Hippocampal formation (tissue), 2 donors: ENCODE measurements at places on chromosomes 5 and 9.
A peak's percentile ranks its signal among the peaks of the same experiment; 100 is the strongest.

DNA sequence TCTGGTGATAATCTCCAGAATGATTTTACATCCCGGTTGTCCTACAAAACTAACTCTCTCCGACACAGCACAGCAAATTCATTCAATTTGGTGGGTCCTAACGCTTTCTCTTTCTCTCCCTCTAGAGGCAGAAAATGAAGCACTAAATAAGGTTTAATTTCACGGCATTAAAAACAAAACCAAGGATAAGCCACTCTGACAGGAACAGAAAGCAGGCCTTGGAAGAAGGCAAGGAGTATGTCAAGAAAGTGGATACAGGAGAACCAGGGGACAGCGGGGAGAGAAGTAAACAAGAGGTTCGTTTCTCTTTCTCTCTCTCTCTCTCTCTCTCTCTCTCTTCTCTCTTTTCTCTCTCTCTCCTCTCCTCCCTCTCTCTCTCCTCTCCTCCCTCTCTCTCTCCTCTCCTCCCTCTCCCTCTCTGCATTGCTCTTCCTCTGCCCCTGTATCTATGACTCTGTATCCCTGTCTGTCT, 49.8 kb downstream of the EBF1 start:
- peak; percentile 19 for DNase-seq

DNA sequence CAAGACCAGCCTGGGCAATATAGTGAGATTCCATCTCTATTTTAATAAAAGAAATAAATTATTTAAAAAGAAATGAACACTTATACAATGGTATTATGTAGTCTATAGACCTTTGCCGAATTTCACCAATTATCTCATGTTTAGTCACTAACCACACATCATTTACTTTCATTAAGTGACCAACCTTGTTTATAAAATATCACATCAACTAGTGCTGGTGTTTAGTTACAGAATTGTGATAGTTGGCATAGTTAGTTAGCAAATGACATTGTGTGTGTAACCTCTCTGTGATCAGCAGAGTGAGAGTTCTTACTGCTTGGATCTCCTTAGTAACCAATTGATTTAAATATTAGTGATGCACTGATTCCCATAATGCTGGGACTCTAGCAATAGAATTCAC, 71.8 kb downstream of the PRR16 start:
- no peak for DNase-seq

- no peak for DNase-seq
These were observed 19.7 kb downstream of the COL5A1 start for GRCh38 chr9:134661299-134661698.

GRCh38 chr9:114271556-114272510, 51.1 kb upstream of the ORM1 start:
- DNase-seq = no peak

DNA sequence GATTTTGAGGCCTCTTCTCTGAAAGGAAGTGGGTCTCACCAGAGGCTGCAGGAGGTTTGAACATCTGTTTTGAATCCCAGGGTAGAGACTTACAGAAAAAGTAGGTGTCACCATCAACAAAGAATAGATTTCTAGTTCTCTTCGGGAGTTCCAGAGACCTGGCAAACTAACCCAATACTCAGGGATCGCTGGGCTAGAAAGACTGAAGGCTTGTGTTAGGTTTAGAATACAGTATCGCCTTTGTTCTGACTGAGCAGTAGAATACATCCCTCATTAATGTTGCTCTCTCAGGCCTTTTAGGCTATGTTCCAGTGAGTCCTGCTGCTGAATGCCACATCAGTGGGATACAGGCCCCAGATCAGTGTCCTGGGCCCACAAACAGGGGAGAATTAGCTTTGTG, 27.2 kb downstream of the RUSC2 start:
- peak; percentile 96 for DNase-seq

- no peak for DNase-seq
These were observed 62.0 kb upstream of the ASS1 start for GRCh38 chr9:130382636-130383349.

- no peak for DNase-seq
These were observed 50.6 kb downstream of the LNPEP start for GRCh38 chr5:96986450-96986849.

DNA sequence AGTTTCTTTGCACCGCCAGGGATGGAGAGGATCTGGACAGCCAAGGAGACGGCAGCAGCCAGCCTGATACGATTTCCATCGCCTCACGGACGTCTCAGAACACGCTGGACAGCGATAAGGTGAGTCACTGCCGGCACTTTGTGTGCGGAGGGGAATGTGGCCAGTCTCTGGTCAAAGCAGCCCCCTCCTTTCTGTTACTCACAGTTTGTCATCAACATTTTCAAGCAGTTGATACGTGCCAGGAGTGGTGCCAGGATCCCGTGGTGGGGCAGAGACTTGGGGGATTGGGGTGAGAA, 175.1 kb upstream of the OTULINL start:
- no peak for DNase-seq

- DNase-seq = no peak
These were observed 69.7 kb upstream of the ABL1 start for GRCh38 chr9:130765137-130766020.

GRCh38 chr5:71740015-71740753, 21.1 kb downstream of the CARTPT start:
- DNase-seq = no peak

- DNase-seq = peak; percentile 23
These were observed 218.7 kb downstream of the TRPM3 start for GRCh38 chr9:70902692-70903131.

- DNase-seq = no peak
These were observed 3.3 kb downstream of the SLC46A2 start for GRCh38 chr9:112887381-112887780.

- no peak for DNase-seq
These were observed 44.5 kb upstream of the PPP3R2 start for GRCh38 chr9:101639311-101639710.

- no peak for DNase-seq
These were observed 59.1 kb downstream of the TLR4 start for GRCh38 chr9:117763314-117763713.

- no peak for DNase-seq
These were observed 186.7 kb upstream of the NR4A3 start for GRCh38 chr9:99635032-99635431.

- no peak for DNase-seq
These were observed 78.2 kb upstream of the MAP3K1 start for GRCh38 chr5:56737002-56737621.

- DNase-seq = no peak
These were observed 14.3 kb downstream of the BRD3OS start for GRCh38 chr9:134039386-134040175.

- no peak for DNase-seq
These were observed 90.4 kb downstream of the MVB12B start for GRCh38 chr9:126417043-126417442.

DNA sequence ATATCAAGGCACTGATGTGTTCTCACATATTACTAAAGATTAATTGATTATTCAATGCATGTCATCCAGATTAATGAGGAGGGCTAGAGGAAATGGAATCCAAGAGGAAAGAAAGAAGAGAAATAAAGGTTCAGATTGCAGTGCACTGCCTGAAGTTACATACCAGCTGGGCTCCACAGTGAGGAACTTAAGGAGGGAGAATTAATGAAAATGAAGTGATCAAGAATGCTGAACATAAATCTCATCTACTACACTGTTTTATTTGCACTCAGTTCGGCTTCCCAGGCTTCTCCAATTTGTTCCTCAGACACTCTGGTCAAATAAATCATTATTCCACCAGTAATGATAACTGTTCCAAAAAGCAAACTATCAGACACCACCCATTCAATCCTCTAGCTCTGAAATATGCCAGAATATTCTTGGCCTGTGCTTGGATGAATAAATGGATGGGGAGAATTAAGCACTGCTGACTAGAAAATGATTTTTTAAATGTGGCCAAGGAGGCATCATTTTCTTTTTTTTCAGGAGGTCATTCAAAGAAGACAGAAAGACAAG, 88.6 kb upstream of the FBN2 start:
- no peak for DNase-seq

DNA sequence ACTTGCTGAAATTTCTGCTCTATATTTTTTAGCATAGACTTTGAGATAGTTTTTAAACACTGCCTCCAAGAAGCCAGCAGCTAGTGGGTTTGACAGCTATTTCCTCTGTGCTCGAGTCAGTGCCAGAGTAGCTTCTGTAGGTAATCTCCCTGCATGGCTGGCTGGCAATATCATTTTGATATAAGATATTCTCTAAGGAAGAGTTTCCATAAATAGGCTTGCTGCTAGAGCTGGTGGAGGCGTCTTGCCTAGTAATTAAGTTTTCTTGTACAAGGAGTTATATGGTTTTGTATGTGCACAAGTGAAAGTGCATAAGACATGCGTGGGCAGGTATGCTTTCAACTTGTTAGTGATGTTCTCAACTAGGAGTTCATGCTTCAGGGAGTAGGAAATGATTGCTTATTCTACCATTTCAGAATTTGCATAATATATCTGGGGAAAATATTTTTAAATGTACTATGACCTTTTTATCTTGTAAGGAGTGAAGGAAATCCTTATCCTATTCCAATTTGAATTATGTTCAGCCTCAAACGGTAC, 74.1 kb upstream of the CCL21 start:
- DNase-seq = no peak

DNA sequence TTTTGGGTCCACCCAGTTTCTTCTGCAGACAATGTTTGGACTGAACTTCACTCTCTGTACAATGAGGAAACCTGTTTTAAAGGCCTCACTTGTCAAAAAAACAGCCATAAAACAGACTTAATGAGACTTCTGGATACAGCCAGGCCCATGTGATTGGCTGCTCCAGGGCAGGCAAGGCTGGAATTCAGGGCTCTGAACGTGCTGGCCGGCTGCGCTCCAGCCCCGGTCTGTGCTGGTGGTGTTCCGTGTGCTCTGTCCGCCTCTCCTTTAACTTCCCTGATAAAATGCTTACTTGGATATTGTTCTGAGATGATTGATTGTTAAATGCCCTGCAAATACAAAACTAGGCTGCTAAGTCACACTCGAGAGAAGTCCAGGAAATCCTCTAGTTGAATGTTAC, 131.2 kb upstream of the KLF4 start:
- DNase-seq = no peak

DNA sequence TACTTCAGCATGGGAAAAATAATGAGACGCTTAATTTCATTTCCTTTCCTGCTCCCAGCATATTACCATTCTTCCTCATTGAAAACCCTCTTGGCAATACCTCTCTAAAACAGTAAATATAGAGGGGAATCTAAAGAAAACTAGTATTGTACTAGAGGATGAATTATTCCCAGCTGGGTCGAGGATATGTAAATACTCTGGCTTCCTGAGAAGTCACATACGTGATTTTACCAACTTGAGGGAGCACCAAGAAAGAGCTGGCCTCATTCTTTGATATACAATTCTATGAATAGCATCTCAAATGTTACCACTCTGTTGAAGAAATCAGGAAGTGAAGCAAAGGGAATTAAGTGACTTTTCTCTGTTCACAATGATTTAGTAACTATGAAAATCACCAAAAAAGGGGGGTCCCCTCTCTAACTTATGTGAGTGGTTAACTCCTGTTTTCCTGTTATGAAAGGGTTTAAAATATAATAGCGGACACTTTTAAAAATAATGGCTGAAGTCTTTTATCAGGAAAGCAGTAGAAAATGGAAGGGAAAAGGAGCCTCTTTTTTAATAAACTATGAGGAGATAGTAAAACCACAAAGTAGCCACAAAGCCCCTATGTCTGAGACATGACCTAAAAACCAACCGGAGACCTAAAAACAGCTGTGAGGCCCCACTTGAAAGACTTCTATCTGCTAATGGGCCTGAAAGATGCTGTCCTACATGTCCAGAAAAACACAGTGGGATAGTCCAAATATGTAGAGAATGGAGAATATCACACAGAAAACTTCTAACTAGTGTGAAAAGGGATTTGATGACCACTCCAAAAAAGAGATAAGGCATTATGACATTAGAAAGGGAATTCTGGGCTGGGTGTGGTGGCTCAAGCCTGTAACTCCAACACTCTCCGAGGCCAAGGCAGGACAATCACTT, 42.6 kb downstream of the LPAR1 start:
- DNase-seq = no peak

DNA sequence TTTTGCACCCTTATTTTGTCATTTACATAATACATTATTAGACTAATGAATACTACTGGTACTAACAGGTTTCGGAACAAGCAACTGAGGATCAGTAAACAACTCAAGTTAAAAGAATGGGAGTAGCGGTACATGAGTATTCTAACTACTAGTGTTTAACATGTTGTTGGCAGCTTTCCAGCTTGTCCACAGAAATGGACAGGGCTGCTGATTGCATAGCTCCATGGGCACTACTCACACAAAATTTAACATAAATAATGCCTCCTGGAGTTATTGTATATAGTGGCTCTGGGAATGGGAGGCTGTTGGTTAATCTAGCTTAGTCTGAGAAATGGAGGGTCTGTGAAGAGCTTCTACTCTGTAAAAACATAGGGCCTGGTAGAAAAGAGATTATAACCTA, 6.7 kb downstream of the NCBP1 start:
- no peak for DNase-seq

GRCh38 chr9:90219548-90220118, 423.0 kb downstream of the DIRAS2 start:
- no peak for DNase-seq

DNA sequence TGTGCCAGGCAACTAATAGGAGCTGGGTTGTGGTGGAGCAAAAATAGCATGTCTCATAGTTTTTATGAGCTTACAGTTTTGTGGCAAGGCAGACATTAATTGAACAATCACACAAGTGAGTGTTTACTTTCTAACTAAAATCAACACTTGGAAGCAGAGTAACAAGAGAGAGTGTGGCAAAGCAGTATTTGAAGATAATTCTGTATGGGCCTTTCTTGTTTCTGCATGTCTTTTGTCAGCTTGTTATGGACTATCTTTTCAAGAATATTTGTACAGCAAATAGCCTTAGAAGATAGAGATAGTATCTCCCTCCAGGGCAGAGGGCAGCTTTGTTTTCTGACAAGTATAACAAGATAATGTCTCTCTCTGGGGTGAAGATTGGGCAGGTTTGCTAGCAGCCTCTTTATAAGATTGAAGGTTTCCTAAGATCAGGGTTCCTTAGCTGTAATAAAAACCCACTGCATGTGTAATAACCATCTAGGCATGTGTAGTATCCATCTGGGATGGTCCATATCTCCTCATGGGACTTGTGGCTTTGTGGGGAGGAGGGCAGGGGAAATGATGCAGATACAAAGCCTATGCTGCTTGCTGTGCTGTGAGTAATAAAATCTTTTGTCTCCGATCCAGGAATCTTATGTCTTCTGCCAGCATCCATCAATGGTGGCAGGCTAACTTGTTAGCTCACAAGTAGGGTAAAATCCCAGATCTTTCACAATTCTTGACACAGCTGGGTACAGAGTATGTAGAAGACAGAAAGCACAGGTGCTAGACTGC, 479.9 kb downstream of the KDM4C start:
- DNase-seq = no peak

DNA sequence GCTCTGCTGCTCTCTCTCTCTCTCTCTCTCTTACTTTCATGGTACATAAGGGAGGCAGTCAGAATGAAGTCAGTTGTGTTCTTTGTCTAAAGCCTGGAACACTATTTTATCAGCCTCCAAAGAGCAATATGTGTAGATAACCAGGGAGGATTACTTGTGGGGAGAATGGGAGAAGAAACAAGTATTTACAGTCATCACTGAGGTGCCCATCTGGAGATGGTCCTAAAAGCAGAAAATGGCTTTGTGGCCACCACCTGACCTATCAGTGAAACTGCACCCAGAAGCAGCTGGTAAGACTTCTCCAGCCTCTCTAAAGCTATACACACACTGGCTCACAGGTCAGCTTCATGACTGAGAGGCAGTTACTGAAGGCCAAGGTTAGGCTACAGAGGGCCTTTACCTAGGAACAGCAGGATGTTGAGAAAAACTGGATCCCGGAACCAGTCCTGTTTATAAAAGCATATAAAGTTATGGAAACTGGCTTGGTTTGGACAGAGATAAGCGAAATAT, 75.1 kb downstream of the MRPS27 start:
- peak; percentile 50 for DNase-seq
